GM19239 (cell line): ENCODE measurements at places on chromosomes 3 and 15.

DNA sequence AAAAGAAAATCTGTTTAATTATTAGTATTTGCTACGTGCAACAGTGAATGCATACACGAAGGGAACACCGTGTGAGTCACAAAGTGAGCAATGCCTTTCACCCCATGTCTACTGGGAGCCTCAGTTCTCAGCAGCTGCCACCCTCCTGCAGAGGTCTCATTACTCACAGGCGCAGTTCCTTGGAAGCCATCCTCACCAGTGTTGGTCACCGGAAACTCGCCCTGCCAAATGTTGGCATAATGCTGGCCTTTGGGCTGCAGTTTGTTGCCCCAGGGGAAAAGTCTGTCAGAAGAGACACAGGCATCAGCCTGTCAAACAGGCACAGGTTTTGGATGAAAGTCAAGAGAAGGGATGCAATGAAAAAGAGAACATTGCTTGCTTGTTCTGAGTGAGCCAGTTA lies 50.1 kb downstream of the SUMF1 start:
- DNase-seq = no peak

- no peak for DNase-seq
Measured at GRCh38 chr15:79030470-79030869, 60.1 kb downstream of the RASGRF1 start.

DNA sequence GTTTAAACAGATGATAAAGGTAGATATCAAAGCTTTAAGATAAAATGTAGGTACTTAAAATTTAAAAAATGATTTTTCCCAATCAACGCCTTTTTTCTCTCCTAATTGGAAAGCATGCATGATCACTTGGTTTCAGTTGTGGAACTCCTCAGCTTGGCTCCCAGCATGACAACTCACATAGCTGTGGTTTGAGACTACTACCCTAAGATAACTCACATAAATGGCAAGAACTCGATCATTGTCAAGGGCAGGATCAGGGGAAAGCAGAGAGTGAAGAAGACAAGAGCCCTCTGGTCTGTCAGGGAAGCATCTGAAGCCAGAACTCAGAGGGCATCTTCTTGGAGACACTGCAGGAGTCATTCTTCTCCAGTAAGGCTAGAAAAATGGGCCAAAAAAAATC lies 516.7 kb downstream of the NTRK3 start:
- DNase-seq = no peak

GRCh38 chr3:107512108-107512507 lies 10.7 kb upstream of the BBX start:
- DNase-seq = no peak

GRCh38 chr3:138317687-138318086 lies 12.0 kb downstream of the NME9 start:
- no peak for DNase-seq

GRCh38 chr15:54836052-54836795 lies 360.5 kb downstream of the RSL24D1 start:
- no peak for DNase-seq

DNA sequence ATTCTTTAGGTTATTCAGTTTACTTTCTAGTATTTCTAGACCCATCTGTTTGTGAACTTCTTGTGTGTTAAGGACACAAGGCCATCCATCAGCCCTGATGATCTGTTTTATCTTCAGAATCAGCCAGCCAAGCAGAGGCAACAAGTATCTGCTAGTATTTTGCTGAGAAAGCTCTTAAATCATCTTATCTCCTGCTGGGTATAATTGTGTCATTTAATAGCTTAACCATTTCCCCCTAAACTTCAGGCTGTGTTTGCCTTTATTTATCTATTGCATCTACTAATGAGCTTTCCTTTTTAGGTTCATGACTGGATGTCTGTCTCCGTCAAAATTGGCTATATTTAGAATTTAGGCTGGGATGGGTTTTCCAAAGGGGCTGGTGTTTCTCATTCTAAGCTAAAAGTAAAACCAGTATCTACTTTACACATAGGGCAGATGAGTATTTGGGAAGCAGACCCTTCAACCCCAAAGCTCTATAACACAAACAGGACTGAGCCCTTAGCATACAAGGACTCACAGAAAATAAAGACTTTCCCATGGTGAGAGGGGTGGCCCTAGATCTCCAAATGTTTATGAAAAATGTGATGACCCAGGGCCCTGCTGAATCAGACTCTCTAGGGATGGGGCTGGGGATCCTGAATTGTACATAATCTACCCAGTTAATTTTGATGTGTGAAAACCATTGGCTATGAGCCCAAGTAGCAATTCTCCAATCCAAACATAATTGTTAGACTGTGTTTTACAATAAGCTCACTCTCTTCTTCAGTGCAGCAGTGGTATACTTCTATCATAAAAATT lies 65.3 kb upstream of the PSMD6 start:
- no peak for DNase-seq

- no peak for DNase-seq
Measured at GRCh38 chr3:72634128-72634527, 214.1 kb downstream of the SHQ1 start.

DNA sequence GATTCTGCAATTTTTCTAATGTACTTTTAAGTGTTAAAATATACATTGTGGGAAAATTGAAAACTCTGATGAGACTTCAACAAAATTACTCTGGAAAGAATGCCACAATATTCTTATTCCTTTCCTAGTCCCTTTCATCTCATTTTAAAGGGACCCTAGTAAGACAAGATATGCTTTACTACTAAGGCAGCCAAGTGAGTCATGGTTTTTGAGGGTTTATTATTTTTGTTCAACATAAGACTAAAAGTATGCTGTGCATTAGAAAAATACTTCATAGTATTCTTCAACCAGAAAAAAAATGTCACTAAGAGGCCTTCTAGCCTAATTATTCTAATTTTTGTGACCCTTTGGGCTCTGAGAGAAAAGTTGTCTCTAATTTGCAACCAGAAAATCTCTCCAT lies 7.4 kb downstream of the IL12A start:
- no peak for DNase-seq

DNA sequence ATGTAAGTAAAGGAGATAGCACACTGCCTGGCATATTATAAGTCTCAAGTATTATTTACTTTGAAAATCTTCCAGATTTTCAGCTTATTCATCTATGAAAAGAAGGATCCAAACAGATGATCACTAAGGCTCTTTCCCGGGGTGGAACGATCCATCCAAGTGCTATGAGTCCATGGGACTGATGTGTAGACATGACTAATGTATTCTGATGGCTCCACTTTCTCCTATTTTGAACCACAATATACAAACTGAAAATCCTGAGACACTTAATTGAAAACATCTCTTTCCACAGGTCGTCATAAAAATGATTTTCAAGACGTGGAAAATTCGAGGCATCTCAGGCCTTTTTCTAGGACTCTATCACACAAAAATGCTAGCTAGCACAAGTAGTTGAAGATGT lies 33.4 kb upstream of the CHRM5 start:
- DNase-seq = no peak

DNA sequence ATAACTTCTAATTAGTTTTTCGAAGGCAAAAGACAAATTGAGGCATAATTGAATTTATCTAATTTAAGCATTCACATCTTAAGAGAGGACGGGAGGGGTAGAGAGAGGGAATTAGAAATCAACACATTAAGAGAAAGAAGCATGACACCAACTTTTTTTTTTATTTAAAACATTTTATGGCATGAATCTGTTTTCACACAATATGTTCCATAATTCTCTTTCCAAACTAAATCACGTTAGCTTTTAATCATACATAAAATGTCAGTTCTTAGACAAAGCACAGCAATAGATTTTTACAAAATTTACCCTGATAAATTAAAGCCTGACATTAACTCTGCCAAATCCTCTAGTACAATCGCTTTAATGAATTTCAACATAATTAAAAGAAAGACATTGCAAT lies 600.8 kb upstream of the ROBO1 start:
- no peak for DNase-seq

- DNase-seq = no peak
Measured at GRCh38 chr3:158753854-158754253, 21.6 kb upstream of the RARRES1 start.

GRCh38 chr3:143973259-143974021 lies 1.8 kb downstream of the DIPK2A start:
- no peak for DNase-seq

- no peak for DNase-seq
Measured at GRCh38 chr3:15831927-15832326, 34.1 kb upstream of the ANKRD28 start.

DNA sequence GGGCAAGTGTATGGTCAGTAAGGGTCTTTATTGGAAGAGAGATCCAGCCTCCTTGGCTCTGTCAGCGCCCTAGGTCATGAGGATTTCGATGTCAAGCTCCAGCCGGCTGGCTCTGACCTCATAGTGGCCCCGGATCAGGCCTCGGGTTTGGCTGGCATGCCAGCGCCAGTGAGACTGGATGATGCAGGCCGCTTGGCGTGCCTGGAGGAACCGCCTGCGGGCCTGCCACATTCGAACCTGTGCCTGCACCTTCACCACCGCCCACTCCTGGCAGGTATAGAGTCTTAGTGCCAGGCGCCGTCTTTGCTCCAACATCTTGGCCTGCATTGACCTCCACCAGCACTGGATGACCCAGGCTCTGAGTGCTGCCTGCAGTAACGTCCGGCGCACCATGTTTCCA lies 483 bp downstream of the IQCF6 start:
- DNase-seq = no peak

GRCh38 chr3:159586571-159587202 lies 401.9 kb upstream of the IL12A start:
- no peak for DNase-seq

GRCh38 chr3:195085356-195086130 lies 185.4 kb downstream of the XXYLT1 start:
- DNase-seq = no peak

DNA sequence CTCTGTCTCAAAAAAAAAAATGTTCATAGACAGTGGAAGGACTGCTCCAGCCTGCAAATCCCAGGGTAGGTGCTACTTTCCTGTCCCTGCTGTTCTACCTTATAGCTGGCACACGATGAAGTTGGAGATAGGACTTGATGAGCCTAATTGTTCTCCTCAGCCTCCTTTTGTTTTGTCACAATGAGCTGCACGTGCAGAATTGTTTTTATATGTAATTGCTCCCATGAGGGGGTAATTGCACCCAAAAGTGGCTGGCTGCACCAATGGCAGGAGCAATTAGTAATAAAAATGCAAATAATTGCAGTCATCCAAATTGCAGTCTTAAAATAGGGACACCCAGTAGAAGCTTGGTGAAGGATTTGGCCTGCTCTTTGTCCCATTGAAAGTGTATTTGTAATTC lies 63.0 kb upstream of the PFN2 start:
- DNase-seq = no peak

GRCh38 chr3:7518456-7518855 lies 657.5 kb downstream of the GRM7 start:
- no peak for DNase-seq

DNA sequence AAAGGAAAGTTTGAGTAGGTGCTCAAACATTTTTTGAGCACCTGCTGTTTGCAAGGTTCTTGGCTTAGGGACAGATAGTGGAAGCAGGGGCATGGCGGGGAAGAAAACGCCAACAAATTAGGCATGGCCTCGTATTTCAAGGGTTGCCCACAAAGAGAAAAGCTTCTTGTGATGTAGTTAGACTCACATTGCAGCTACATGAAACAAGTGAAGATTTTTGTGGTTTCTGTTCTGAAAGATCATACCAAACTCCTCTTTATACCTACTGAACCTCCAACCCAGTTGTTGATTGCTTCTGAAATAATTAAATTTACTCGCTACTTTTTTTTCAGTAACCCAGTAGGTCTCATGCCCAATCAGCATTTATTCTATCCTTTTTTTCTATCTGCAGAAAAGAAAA lies 23.5 kb upstream of the RARB start:
- no peak for DNase-seq
